ENCODE measurements at places on chromosomes 7 and 10.

GRCh38 chr10:22652988-22653481, 61.3 kb downstream of the PIP4K2A start:
- DNase-seq: no peak

DNA sequence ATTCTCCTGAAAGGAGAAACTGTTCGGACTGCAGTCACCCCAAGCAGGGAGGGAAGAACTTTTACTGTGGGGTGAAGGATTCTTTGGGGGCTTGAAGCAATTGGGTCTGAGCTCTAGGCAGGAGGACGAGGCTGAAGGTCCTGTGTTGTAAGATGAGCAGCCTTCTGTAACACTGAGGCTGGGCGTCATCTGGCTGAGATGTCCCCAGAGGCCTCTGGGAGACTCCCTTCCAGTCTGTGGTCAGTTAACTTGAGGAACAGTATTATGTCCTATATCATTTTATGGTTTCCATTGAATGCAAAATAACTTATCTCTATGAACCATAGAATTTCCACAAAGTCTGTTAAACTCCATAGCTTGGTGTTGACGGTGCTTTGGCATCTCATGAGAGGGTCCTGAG, 26.3 kb downstream of the FIGNL1 start:
- no peak for DNase-seq

- DNase-seq: no peak
Observed at GRCh38 chr10:116239229-116239628, 33.8 kb downstream of the GFRA1 start.

GRCh38 chr7:2016021-2016631, 216.6 kb downstream of the MAD1L1 start:
- DNase-seq: no peak

All from Panc1 (cell line).